ENCODE measurements at places on chromosomes 3 and 15.

- DNase-seq: no peak
These were observed 50.5 kb downstream of the HRH1 start for GRCh38 chr3:11204697-11205348.

DNA sequence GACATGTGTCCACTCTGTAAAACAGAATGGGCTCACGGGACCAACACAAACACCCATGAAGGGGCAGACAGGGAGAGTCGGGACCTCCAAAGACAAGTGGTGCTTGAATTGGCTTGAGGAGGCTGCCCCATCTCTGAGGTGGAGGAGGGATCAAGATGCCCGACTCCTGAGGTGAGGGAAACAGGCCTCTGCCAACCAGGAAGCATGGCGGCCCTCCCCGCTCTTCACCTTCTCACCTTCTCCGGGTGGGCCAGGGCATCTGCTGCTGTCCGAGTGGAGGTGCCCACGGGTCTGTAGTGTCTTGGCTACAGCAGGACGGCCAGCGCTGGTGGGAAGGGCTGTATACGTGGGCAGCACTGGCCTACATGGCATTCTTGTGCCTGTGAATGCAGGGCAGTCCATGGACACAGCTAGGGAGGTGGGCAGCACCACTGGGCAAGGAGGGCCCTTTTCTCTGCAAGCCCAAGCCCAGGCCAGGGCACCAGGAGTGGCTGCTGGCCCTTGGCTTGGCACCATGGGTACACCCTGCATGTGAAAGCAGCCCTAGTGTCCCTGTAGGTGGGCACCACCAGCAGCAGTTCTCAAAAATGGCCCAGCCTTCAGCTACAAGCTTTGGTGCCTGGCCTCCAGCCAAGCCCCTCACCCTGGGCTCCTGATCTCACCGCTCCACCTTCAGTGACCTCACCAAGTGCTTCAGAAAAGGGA, 79.4 kb downstream of the SNRK start:
- DNase-seq: no peak

DNA sequence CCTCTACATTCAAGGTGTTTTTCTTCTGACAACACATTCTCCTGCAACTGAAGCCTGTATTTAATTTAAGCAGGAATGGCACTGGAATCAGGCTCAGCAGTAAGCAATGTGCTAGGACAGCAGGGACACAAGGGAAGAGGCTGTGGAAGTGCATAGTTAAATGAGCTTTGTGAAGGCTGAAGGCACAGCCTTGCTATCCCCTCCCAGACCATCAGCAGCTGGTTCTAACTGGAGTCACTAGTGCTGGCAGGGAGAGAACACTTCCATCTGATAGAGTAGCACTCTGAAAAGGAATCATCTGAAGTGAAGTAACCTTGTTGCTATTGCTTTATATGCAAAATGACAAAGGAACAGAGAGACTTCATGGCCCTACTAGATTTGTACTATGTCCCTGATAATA, 14.7 kb downstream of the UQCC5 start:
- no peak for DNase-seq

DNA sequence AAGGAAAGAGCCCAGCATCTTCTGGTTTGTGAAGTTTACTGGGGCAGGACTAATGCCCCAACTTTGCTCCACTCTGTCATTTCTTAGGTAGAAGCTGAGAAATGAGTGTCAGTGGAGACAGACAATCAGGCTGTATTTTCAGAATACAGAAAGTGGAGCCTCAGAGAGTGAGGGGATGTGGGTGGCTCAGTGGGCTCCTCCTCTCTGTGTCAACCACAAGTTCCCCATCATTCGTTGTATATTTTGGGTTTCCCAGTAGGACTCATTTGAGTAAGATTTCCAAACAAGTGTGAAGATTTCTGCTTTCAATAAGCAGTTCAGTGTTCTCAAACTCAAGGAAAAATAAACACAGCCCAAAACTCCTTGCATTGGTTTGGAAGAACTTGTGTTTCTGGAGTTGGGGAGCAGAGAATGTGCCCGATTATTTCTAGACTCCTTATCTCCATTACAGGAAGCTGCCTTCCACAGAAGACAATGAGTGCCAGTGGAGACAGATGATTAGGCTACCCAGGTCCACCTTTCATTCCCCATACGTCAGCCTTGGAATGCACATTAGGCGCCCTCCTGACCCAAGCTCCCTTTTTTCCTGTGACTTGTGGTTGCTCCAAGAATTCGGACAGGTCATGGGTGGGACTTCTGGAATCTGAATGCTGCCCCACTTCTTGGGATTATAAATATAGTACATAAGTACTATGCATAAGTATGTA, 792.1 kb upstream of the LMCD1 start:
- DNase-seq: no peak

GRCh38 chr3:193816656-193817311, 223.8 kb downstream of the OPA1 start:
- DNase-seq: no peak

All from stimulated activated CD4-positive, alpha-beta T cell treated with anti-CD3 and anti-CD28 coated beads, TNF-alpha, amount 100 ng/mL, for 4 hours (primary cell).